ENCODE measurements at places on chromosomes 6 and 20. TPM values are rescaled to one million over a fixed set of nuclear protein-coding genes. Genes with fewer than 3 reads are reported as not detected.

ABHD16B gene
- not detected for total RNA-seq

SPATA25 gene
- 0.84 TPM for total RNA-seq

SLC17A9 gene
- 11.6 TPM for total RNA-seq

MATN4 gene
- 0.17 TPM for total RNA-seq

CDKAL1 gene
- total RNA-seq: 23.5 TPM

PRDM13 gene
- not detected for total RNA-seq

SERPINB6 gene
- total RNA-seq: 9.1 TPM

PRICKLE4 gene
- not detected for total RNA-seq

TUBB2B gene
- total RNA-seq: not detected

HRH3 gene
- not detected for total RNA-seq

SMLR1 gene
- not detected for total RNA-seq

OR2B6 gene
- total RNA-seq: not detected

SYNJ2 gene
- total RNA-seq: 39.0 TPM

SGK2 gene
- 0.37 TPM for total RNA-seq

OR2J2 gene
- total RNA-seq: not detected

FIG4 gene
- total RNA-seq: 11.6 TPM
